ENCODE measurements at places on chromosomes 7 and 10.

DNA sequence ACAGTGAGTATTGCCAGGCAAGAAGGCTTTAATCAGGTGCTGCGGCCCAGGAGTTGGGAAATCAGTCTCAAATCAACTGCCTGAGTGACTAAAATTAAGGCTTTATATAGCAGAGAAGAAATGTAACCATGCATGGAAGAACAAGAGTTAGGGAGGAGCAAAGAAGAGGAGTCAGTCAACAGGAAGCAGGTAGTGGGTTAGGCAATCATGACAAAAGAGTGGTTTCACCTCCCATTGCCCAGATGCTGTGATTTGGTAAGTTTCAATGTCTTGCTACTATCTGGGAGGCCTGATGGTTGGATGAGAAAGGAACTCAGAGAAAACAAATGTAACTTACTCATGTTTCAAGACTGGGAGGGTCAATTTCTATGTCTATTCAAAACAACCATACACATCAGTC, 998.3 kb downstream of the GATA3 start:
- DNase-seq = no peak

DNA sequence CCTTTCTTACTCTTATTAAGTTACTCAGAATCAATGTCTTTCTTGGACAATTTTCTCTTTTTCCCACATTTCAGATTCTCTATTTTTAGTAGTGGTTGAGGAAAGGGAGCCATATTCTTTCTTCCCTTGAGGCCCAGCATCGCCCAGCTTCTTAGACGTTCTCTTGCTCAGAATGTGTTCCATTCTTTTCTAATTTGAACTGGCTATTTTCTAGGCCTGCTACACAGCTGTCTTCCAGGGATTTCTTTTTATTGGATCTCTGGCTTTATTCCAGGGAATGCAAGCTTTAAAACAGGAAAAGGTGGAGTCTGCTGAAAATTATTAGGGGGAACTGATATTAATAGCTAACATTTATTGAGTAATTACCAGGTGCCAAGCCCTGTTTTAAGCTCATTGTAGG, 58.3 kb downstream of the WIPF3 start:
- DNase-seq = no peak

GRCh38 chr10:78916227-78916626, 152.5 kb upstream of the ZMIZ1 start:
- DNase-seq = no peak

- no peak for DNase-seq
These were observed 29.3 kb upstream of the KMT2E start for GRCh38 chr7:104984585-104985258.

- no peak for DNase-seq
These were observed 626.9 kb downstream of the CALN1 start for GRCh38 chr7:71785216-71785615.

- no peak for DNase-seq
These were observed 45.1 kb upstream of the AGR3 start for GRCh38 chr7:16926861-16927260.

- DNase-seq = no peak
These were observed 39.1 kb upstream of the TMEM236 start for GRCh38 chr10:17712717-17713471.

DNA sequence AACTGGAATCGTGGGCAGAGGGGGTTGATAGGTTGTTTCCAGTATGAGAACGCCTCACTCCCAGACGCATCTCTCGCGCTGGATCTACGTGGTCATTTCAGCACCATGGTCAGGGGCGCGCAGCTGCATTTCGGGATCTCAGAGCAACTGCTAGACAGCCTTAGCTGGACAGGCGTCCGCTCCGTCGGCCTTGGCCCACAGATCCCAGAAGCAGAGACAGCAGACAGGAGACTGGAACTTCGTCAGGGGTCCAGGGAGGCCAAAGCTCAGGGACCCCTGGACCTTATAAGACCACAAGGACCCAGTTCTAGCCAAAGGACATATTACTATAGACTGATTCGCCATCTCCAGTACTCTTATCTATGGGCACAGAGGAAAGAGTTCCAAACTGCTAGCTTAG, 5.3 kb downstream of the NEUROG3 start:
- peak; percentile 26 for DNase-seq

GRCh38 chr7:101450064-101450463, 87.4 kb downstream of the COL26A1 start:
- DNase-seq = no peak

- no peak for DNase-seq
These were observed 13.2 kb downstream of the ARHGAP19 start for GRCh38 chr10:97279121-97279815.

DNA sequence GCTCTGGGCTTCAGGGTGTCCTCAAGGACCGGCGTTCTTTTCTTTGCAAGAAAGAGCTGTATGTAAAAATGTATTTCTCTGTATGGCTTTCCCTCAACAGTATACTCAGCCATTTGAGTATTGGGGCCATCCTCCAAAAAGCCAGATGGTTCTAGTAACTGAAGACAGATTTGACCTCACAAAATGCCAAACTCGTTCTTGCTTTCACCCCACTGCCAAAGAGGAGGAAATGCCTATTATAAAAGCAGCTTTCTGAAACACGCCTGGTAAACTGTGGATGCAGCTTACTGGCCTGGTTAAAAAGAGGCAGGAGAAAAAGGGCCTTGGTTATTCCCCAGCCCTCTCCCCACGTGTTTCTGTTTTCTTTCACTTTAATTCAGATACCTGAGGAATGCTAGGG, 7.7 kb upstream of the HTR5A start:
- no peak for DNase-seq

DNA sequence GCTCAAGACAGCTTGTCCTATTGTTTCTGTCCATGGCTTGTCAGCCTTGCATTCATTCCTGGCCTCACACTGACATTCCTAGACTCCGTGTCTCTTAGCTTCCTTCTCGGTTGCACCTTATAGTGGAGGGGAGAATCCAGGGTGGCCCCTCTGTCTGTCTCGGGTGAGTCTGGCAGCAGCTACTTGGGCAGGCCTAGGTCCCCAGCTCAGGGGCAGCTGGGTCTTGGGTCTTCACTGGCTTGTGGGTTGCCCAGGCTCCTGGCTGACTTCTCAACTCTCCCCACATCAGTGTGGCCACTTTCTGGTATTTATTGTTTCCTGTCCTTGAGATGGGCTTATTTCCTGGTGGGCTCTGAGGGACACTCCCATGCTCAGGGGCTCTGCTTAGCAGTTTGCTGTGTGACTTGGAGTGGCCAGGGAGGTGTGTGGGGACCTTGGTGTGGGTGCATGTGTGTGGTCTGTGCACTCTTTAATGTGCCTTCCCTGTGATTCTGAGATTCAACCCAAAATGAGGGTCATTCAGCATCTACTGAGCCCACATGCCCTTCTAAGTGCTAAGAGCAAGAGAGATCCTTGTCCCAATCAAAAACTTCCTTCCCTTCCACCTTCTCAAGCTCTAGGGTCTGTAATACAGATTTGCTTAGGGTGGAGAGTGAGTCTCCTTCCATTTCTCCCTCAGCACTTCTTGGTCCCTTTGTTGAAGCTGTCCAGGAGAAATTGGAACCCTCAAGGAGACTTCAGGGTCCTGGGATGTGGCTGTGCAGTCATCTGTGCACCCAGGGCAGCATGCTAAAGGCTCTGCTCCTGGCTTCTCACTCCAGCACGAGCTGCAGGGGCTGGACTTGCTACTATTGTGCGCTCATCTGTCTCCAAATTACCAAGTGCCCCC, 20.1 kb downstream of the UPP1 start:
- DNase-seq = no peak

DNA sequence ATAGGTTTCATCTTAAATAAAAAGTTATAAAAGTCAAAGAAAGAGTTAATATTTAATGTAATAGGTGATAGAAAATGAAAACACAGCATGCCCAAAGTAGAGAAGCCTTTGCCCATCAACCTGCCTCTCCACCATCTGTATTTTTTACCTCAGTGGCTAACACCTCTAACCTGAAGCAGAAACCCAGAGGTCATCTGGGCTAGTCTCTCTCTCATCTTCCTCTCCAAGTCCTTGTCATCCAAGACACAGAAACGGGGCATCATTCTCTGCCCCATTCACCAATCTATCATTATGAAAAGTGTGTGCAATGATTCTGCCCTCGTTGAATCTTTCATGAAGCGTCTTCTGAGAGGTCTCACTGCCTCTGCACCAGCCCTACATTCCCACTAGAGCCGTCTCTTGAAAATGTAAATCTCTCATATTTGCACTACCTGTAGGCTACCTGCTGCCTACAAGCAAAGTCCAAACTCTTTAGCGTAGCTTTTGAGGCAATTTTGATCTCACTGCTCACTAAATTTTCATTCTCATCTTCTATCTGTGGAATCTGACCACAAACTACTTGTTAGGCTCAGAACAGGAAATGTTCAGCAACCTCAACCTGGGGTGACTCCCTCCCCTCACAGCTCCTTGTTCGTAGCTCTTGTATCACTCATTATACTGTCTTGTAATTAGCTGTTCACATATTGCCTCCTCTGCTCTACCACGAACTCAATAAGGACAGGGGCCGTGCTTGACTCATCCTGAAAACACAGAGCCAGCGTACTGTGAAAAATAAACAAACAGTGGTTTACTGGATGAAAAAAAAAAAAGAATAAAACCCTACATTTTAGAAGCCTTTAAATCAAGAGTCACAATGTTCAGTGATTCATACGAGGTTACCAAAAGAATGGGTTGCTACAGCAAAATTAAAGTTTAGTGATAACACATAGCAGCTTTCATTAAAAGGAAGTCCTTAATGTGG, 83.1 kb downstream of the CTNNA3 start:
- DNase-seq = no peak

GRCh38 chr10:127776816-127777215, 39.8 kb downstream of the FOXI2 start:
- DNase-seq = no peak

DNA sequence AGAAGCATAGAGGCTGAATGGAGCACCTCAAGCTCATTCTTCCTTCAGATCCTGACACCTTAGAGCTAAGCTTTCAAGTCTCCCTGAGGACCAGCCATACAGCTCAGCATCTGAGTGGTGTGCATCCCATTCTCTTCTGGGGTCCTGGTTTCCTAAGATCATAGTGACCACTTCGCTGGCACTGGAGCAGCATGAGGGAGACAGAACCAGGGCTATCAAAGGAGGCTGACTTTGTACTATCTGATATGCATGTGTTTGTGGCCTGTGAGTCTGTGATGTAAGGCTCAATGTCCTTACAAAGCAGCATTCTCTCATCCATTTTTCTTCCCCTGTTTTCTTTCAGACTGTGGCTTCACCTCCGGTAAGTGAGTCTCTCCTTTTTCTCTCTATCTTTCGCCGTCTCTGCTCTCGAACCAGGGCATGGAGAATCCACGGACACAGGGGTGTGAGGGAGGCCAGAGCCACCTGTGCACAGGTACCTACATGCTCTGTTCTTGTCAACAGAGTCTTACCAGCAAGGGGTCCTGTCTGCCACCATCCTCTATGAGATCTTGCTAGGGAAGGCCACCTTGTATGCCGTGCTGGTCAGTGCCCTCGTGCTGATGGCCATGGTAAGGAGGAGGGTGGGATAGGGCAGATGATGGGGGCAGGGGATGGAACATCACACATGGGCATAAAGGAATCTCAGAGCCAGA, 31.0 kb downstream of the PRSS2 start:
- DNase-seq = no peak

GRCh38 chr7:121328508-121329190, at the start of gene WNT16:
Gene WNT16, plus strand, starts transcription at chr7:121329000. Its CDS starts 293 bp downstream, at chr7:121329293.
- peak; percentile 38 for DNase-seq

- DNase-seq = no peak
These were observed 42.9 kb downstream of the PRKG1 start for GRCh38 chr10:51117053-51117660.

GRCh38 chr7:106216923-106217542, 67.8 kb downstream of the NAMPT start:
- no peak for DNase-seq

DNA sequence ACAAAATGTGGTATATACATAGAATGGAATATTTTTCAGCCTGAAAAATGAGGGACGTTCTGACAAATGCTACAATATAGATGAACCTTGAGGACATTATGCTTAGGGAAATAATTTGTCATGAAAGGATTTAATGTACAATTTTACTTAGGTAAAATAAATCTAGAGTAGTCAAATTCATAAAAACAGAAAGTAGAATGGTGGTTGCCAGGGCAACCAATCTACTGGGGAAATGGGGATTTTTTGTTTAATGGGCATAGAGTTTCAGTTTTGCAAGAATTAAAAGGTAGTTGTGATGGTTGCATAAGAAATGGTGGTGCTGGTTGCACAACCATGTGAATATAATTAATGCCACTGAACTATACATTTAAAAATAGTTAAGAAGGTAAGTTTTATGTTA, 296.0 kb upstream of the SP4 start:
- no peak for DNase-seq

DNA sequence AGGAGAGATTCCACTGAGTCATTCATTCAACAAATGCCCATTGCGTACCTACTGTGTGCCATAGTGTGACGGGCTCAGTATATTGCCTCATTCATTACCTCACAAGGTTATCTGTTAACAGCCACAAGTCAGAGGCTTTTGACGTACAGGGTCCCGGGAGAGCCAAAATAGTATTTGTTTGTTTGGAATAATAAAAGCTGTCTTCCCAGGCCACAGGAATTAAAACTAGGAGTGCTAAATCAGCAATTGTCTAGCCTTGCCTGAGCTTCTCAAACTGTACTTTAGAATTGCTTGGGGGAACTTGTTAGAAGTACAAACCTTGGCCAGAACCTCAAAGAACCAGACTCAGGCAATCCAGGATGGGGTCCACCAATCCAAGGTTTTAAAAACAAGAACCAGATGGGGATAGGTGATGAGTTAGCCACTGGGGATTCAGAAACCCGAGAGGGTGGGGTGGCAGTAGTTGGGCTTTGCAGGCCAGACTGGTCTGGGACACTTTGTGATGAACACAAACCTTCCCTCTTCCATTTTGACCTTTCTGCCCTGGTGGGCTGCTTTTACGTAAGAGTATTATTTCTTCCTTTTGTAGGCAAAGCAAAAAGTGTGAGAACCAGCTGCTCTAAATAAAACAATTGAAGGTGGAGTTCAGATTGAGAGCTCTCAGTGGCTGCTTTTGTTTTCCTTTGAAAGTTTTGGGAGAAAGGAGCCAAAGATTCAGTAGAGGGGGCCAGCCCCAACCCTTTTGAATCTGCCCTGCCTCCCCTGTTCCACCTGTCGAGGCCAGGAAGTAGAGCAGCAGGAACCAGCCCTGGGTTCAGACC, 113.0 kb upstream of the ANLN start:
- no peak for DNase-seq

GRCh38 chr7:81074406-81074805, 155.6 kb upstream of the SEMA3C start:
- no peak for DNase-seq

GRCh38 chr7:81519886-81520285, 250.0 kb downstream of the HGF start:
- no peak for DNase-seq

GRCh38 chr10:102900006-102900405, 18.1 kb upstream of the CNNM2 start:
- no peak for DNase-seq

DNA sequence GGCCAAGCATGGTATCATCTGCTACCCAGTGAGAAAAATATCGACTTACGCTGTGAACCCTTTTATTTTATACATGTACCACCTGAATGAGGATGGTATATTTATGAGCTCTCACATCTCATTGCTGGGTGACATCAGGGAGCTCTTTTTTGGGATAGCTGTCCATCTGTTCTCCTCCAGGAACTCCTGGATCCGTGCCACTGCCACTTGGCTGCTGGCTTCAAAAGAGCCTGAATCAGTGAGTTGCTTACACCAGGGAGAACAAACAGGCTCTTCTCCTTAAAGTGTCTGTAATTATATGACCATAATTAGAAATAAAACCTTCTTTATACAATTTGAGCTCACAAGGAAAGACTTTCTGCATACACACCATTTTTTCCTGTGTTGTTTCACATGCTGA, 106.2 kb downstream of the KAT6B start:
- DNase-seq = peak; percentile 38

Data from D341Med (cell line).